Stimulated activated CD8-positive, alpha-beta memory T cell treated with anti-CD3 and anti-CD28 coated beads, Interleukin-12 subunit alpha, Interleukin-12 subunit beta, amount 100 ng/mL, for 1 hour (primary cell): ENCODE measurements at places on chromosomes 4 and X.

GRCh38 chr4:183353557-183353956 lies 31.3 kb upstream of the CLDN24 start:
- no peak for DNase-seq

- no peak for DNase-seq
These were observed 161.1 kb downstream of the TRIML1 start for GRCh38 chr4:188300385-188300784.

GRCh38 chr4:147732518-147733235 lies 789 bp downstream of the ARHGAP10 start:
- no peak for DNase-seq

DNA sequence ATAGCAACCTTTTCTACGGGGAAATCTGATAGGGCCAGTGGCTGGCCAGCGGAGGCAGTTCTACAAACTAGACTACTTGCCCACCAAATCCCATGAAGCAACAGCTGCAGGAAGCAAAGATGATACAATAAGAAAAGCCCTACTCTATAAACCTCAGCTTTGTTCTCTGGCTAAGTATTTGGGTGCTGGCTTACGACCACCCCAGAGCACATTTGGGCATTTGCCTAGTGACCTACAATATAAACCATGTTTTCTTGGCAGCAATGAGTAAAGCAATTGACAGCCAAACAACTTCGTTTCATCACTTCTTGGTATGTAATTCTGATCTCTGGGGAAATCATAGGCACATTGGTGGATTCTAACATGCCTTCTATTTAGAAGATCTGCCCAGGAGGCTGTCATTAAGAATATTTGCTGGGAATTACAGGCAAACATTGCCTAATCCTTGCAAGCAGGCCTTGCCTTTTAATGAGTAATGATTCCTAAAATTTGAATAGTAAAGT lies 7.5 kb upstream of the LHFPL1 start:
- no peak for DNase-seq

DNA sequence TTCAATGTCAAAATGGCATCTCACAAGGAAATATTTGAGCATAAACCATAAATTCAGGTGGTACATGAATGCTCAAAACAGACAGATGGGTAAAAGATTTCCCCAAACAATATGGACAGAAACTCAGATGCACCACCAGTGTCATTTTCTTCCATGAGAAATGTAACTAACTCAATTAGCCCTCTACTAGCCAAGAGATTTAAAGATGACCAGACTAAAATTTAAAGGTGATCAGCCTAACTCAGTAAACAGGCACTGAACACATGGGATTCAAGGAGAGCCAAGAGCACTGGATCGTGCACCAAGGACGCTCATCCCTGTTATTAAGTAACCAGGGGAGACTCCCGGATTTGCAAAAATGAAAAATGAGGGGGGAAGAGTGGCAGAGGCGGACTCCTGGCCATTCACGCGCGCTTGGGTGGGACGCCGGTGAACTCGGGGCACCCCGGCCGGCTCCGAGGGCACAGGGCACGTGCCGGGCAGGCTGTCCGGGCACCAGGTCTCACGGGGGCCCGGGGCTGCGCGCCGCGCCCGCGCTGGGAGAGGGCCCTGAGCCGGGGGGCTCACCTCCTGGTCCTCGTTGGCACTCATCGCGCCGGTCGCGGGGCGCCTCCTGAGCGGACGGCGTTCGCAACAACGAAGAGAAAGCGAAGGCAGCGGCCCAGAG lies 490 bp downstream of the RWDD4 start:
- no peak for DNase-seq
